ENCODE measurements at places on chromosomes 7 and 10. TPM values are rescaled to one million over a fixed set of nuclear protein-coding genes. Genes with fewer than 3 reads are reported as not detected.
A peak's percentile ranks its signal among the peaks of the same experiment; 100 is the strongest.

- DNase-seq, result peak; percentile 29
- H3K4me1 ChIP-seq, result peaks cover 62% of the 10 kb centered on the region
- no peaks in the 10 kb centered on the region for H3K27me3 ChIP-seq
- H3K4me3 ChIP-seq, result 0 out of 2 replicates have a peak overlapping the region, but pooled peaks have one; percentile 5
These were observed 23.8 kb upstream of the ANK3 start for GRCh38 chr10:60413306-60414012.

DNA sequence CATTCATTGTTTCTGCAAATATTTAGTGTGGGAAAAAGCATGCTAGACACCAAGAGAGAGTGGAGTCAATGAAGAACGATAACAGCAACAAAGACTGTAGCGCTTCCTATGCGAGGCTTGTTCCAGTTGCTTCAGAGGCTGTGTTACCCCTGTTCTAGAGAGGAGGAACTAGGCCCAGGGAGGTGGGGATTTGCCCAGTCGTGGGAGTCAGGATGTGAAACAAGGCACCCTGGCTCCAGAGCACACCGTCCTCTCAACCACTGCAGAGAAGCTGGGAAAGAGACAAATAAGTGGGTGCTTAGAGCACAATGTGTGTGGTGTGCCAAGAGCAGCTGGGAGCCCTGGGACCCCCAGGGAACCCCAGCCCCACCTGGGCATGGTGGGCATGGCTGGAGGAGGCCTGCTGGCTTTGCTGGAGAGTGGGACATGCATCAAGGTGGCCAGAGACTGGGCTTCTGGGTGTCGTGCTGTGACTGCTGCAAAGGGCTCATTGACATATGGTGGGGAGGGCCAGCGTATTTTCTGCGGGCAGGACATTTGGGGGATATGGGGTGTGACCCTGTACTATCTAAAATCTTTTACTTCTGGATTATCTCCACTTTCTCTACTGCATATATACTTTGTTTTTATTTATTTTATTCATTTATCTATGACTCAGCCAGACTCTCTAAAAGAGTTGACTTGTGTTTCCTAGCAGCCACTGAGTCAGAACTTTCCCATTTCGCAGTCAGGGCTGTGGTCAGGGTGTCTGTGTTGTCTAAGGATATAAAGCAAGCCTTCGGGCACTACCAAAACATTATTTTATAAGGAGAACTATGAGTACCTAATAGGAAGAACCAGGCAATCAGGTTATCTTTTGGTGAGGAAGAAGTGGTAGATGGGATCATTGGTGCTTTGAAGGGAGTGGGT lies 95.4 kb downstream of the TCF7L2 start:
- H3K4me1 ChIP-seq, result peaks cover 27% of the 10 kb centered on the region
- H3K27ac ChIP-seq, result no peak overlapping the region
- peak; percentile 76 for DNase-seq
- H3K36me3 ChIP-seq, result no peaks in the 10 kb centered on the region

DNA sequence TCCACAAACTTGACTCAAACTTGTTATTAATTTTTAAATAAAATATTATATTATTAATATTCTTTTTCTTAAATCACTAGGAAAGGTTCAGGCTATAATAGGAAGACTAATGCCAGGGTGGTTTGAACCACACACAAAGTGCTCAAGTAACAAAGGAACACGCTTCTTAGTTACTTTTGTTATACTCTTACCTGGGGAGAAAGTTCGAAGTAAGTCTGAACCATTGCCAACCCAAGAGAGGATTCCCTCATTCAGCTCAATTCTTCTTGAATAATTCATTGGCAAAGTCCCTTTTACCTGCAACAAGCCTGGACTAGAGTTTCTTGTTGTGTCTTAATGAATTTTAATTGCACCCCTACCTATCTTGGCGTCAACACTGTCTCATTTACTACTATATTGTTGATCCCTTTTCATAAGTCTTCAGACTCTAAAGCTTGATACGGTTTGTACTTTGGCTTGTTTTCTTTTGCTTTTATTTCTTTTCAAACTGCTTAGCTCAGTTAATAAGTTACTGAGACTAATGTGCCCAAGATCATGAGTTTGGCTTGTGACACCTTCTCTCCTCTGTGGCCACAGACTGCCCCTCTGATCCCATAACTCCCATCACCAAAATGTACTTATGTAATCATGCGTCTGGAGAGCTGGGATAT lies 10.2 kb upstream of the C10orf67 start:
- no peaks in the 10 kb centered on the region for H3K36me3 ChIP-seq
- H3K4me3 ChIP-seq, result no peak overlapping the region
- H3K4me1 ChIP-seq, result peaks cover 20% of the 10 kb centered on the region
- no peak overlapping the region for H3K27ac ChIP-seq
- H3K27me3 ChIP-seq, result no peaks in the 10 kb centered on the region

Gene GPR146
- 4.3 TPM for total RNA-seq

Gene C10orf62
- 0.45 TPM for total RNA-seq

Data from PC-9 (cell line).